ENCODE measurements at places on chromosomes 2 and 18. TPM values are rescaled to one million over a fixed set of nuclear protein-coding genes. Genes with fewer than 3 reads are reported as not detected.

GRCh38 chr2:168241208-168241607 lies 6.2 kb downstream of the STK39 start:
- DNase-seq: no peak
- no peak overlapping the region for H3K4me3 ChIP-seq
- H3K27me3 ChIP-seq: peaks cover 3% of the 10 kb centered on the region
- H3K4me1 ChIP-seq: peaks cover 12% of the 10 kb centered on the region
- no peak overlapping the region for H3K27ac ChIP-seq

DNA sequence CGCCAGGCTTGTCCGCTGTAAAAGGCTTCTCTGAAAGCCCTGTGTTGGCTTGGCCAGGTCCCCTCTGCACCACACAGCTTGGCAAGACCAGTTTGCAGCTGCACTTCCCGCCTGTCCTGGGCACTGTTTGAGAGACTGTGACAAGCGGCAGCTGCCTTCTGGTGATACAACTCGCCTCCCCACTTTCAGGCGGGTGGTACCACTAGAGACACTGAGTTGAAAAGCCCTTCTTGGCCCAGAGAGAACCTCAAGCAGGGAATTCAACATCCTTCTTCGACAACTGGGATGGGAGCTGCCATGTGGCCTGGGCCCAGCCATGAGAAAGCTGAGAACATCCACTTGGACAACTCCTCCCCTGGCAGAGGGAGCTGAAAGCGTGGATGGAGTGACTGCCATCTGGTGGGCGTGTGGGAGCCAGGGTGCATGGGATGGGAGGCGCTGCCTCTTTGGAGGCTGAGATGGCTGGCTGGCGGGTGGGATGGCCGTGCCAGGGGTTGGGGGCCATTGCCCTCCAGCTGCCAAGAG lies 125.5 kb upstream of the REV1 start:
- no peak overlapping the region for H3K4me3 ChIP-seq
- H3K27me3 ChIP-seq: peaks cover 3% of the 10 kb centered on the region
- H3K4me1 ChIP-seq: peaks cover 28% of the 10 kb centered on the region
- DNase-seq: no peak
- no peaks in the 10 kb centered on the region for H3K36me3 ChIP-seq
- no peak overlapping the region for H3K27ac ChIP-seq

DNA sequence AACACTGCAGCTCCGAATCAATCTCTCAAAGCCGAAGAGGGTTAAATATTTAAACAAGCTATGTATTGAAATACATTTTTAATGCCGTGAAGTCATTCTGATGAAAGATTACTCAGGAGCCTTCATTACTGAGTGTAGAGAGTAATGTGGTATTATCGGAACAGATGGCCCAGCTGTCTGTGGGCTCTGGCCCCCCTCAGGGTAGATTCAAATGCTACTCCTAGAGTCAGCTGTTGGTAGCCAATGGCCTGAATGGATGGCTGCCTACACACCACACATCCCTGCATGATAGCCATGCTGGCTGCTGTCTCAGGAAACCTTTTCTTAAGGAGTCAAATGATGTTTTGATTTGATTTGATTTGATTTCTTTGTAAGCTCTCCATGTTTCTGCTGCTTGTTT lies 732.3 kb upstream of the CELF4 start:
- peaks cover 3% of the 10 kb centered on the region for H3K36me3 ChIP-seq
- peaks cover 22% of the 10 kb centered on the region for H3K4me1 ChIP-seq
- peak overlapping the region; percentile 87 for H3K27ac ChIP-seq
- H3K4me3 ChIP-seq: no peak overlapping the region

GRCh38 chr2:88187038-88187676 lies 17.0 kb downstream of the THNSL2 start:
- peak; percentile 83 for DNase-seq
- H3K27me3 ChIP-seq: no peaks in the 10 kb centered on the region
- no peaks in the 10 kb centered on the region for H3K36me3 ChIP-seq
- no peak overlapping the region for H3K4me3 ChIP-seq

DNA sequence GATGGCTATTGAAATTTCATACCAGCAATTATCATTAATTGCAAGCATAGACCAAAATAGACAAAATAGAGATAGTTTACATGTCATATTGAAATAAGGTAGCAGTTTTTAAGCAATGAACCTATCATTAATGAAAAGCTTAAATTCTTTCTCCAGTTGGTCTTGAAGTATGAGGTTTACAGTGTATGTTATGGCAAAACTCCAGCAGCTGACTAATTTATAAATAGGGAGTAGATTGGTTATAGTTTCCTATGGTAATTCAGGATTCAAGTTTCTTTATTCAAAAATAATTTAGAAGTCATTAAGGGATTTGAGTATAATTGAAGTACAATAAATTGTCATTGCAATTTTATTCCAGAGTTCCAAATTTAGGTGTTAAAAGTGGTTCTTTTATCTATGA lies 69.6 kb upstream of the COL5A2 start:
- DNase-seq: no peak
- H3K27me3 ChIP-seq: peaks cover 7% of the 10 kb centered on the region
- no peak overlapping the region for H3K27ac ChIP-seq
- peaks cover 8% of the 10 kb centered on the region for H3K36me3 ChIP-seq
- H3K4me1 ChIP-seq: peaks cover 5% of the 10 kb centered on the region

SCN3A gene
- total RNA-seq: 22.2 TPM

GBX2 gene
- total RNA-seq: 1.2 TPM
